ENCODE measurements at places on chromosomes 2 and 18.

DNA sequence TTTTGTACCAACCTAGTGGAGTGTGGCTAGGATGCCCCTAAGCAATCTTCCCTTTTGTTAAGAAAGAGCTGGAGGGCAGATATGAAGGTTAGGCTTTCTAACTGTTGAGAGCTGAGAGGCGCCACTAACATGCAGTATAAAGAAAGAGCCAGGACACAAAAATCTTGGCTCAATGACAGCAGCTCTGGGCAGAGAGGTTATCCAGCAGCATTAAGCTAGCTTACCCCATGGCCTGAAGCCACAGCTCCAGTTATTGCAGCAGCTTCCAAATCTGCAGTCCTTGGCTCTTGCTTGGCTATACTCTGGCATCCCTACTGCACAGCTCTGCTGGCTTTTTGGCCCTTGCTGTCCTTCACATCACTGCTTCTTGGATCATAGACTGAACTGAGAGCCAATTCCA is 213.4 kb downstream of the GPD2 start:
- DNase-seq, result no peak

DNA sequence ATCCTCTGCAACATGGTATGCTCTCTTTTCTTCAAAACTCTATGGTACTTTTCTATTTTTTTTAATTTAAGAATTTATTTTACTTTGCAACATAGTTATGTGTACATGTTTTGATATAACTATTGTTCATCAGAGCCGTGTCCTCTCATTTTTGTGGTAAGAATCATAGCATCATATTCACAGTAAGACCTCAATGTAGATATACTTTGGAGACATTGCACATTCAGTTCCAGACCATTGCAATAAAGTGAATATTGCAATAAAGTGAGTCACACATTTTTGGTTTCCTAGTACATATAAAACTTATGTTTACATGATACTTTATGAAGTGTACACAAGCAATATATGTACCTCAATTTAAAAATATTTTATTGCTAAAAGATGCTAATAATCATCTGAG is 22.7 kb upstream of the LINC00305 start:
- DNase-seq, result no peak

DNA sequence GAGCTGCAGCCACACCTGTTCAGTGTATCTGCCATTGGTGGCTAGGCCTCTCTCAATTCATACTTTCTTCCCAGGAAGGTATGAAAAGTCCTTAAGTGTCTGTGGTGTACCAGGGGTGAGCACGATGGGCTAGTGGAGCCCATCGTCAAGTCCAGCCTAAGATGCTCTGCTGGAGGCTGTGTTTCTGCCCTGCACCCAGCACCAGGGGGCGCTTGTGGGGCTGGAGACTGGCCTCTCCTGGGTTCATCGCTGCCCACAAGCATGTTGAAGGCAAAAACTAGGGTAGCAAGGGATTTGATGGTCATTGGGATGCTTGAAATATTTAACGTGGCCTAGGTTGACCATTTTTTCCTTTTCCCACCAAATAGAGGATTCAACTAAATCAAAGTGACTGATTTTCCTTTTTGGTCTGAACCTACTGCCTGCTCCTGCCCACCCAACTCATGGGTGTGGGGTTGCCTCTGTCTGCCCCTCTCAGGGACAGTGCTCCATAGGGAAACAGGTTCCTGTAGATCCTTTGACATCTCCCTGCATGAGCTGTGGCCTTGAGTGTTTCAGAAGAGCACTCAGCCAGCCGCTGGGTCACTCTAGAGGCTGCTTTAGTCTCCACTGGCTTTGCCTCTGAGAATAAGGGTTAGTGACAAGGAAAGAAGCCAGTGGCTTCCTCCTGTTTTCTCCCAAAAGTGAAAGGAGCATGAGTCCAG is 59.0 kb downstream of the TPGS2 start:
- DNase-seq, result no peak

- DNase-seq, result no peak
Measured at GRCh38 chr2:43798300-43798699, 24.5 kb downstream of the DYNC2LI1 start.

DNA sequence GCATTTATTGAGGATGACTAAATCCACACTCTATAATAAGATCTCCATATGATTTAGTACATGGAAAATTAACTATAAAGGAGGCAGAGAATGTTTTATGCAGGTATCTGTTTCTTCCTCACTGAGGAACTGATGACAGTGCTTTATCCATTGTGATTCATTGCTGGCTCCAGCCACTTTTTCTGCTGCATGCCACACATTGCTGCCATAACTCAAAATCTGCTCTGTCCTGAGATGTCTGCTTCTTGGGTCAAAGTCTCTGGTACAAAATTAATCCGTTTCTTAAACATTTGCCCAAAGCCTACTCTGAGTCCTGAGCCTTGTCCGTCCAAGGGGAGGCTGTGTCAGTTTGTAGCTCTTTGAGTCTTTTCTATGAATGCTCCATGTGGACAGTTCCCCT is 15.5 kb upstream of the ARHGAP28 start:
- no peak for DNase-seq

DNA sequence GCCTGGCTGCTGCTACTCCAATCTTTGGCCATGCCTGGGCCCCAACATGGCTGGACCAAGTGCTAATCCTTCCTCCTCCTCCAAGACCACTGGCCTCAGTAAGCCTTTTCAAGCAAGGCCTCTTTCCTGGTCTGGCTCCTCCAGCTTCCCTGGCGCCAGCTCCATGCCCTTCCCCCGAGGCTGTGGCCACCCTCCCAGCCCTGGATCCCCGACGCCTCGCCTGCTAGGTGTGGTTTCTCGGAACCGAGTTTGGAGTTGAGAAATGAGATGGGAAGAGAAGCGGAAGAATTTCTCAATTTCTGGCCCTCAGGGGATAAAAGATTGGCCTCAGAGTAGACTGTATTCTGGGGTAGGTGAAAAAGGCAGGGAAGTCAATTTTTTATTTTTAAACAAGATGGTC is 46.4 kb downstream of the ADCY3 start:
- no peak for DNase-seq

DNA sequence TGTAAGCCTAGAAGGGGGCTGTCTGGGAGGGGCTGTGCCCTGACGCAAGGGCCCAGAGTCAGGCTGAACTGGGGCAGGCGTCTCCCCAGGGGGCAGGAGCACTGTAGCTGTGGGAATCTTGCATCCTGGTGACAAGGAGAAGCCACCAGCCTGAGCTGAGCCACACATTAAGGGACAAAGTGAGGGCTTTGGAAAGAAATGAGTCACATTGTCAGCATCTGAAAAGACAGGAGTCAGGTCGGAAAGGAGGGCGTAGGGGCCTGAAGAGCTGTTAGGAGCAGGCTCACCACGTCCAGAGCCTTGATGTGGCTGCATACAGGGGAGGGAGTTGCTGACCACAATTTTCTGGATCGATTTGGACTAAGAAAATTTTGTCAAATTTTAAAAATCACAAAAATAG is 298.6 kb downstream of the CYP26B1 start:
- no peak for DNase-seq

- DNase-seq, result no peak
Measured at GRCh38 chr18:6885006-6885481, 155.5 kb downstream of the ARHGAP28 start.

DNA sequence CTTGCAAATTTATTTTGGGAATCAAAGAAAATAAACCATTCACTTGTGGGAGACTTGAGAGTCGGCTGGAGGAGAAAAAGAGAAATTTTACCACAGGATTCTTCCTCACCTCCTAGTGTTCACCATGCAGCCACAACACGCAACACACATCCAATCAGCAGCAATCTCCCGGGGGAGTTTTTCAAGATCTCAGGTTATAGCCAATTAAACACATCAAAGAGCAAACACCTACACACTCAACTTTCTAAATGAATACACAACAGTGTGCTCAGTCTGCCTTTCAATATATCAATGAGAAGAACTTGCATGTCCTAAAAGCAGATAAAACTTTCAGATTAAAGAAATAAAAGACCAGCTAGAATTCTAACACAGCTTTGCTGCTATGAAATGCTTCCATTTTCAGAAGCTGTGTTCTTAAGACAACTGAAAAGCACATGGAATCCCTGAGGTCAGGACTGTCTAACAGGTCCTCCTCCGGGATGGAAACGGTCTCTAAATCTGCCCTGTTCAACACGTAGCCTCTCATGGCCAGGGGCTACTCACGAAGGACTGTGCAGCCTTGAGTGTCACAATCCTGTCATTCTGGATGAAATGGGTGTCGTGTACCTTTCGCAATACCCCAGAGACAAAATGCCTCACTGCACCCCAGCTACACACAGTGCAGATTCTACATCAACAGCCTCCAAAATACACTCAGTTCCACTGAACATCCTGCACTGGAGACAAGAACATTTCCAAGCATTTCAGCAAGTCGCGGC is 84.2 kb downstream of the ZNF516 start:
- DNase-seq, result no peak

DNA sequence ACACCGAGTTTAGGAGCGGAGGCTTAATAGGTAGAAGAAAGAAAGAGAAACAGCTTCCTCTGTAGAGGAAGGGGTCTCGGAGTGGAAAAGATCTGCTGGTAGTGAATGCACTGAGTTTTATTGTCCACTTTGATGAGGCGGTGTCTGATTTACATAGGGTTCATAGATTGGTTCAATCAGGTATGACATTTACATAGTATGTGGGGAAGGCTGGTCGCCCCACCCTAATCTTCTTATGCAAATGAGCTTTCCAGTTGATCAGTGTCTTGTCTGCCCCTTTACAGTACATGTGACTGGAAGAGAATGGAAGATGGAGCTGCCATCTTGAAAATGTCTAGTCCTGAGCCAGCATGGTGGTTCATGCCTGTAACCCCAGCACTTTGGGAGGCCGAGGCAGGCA is 19.9 kb upstream of the CNOT11 start:
- no peak for DNase-seq

DNA sequence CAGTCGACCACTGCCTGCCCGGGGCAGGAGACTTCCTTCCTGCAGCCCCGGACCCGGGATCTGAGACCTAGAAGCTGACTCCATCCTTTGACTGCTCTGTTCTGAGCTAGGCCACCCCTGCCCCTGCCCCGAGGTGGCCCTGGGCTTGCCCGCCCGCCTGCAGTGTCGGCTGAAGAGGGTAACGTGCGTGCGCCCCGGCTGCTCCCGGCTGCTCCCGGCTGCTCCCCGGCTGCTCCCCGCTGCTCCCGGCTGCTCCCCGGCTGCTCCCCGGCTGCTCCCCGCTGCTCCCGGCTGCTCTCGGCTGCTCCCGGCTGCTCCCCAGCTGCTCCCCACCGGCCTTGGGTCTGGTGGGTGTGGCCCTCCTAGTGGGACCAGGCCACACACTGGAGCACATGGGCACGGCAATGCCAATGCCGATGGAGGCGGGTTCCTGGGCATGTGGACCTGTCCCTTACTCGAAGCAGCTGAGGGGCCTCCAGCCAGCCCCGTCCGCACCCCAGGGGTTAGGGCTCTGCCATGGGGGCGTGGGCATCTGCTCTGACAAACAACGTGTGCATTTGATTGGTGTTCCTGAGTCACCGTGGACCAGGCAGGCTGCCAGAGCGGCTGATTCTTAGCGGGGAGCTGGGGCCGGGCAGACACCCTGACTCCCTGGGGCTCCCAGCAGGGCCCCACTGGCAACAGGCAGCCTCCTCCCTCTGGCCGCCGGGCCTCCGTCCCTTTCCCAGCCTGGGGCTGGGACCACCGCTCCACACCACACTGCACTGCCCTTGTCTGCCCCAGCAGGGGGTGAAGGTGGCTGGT is 2.0 kb upstream of the GAL3ST2 start:
- no peak for DNase-seq

GRCh38 chr2:1563084-1563857 is 150.0 kb downstream of the TPO start:
- DNase-seq, result no peak

DNA sequence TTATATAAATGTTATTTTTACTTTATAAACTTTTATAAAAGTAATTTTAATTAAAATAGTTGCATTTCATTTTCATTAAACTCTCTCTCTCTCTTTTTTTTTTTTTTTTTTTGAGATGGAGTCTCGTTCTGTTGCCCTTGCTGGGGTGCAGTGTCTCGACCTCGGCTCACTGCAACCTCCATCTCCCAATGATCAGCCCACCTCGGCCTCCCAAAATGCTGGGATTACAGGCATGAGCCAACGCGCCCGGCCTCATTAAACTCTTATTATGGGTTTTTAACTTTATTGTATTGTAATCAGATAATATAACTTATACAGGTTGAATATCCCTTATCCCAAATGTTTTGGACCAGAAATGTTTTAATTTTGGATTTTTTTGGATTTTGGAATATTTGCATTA is 10.9 kb upstream of the NPPC start:
- DNase-seq, result no peak

GRCh38 chr2:213476641-213477040 is 192.4 kb downstream of the SPAG16 start:
- no peak for DNase-seq

GRCh38 chr2:127649684-127650040 is 3.7 kb downstream of the GPR17 start:
- peak; percentile 73 for DNase-seq

Data from stimulated activated CD8-positive, alpha-beta memory T cell treated with anti-CD3 and anti-CD28 coated beads, Interleukin-2, amount 100 ng/mL, for 1 hour (primary cell).